ENCODE measurements at places on chromosomes 13 and 19.

DNA sequence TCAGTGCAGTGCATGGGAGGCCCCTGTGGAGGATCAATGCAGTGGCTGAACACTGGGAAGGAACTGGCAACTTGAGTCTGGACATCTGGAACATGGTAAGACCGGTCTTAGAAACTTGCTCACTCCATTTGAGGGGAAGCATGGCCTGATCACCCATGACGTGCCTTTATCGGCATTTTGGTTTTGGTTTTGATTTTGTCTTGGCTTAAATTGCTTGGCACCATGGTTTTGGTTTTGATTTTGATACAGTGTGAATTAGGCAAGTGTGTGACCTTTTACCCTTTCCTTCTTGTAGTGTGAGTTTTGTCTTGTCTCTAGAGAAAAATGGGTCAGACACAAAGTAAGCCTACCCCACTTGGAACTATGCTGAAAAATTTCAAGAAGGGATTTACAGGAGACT is 77.3 kb downstream of the ZNF486 start:
- no peak for DNase-seq

GRCh38 chr19:10660346-10660745 is 6.2 kb downstream of the ILF3 start:
- DNase-seq, result no peak

DNA sequence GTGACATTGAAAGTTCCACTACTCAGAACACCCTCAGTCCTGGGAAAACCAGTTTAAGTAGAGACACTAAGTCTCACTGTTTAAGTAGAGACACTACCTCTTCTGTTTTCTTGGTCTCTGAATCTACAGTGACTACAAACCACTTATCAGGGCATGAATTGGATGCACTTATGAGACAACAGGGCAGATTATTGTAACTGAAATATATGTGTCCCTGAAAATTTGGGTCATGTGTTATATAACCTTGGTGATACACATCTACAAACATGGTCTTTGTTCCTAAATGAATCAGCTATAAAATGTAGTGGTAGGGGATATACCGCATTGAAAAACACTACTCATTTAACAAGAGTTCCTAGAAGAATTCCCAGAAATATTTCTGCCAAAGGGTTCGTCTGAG is 55.7 kb downstream of the SERP2 start:
- no peak for DNase-seq

DNA sequence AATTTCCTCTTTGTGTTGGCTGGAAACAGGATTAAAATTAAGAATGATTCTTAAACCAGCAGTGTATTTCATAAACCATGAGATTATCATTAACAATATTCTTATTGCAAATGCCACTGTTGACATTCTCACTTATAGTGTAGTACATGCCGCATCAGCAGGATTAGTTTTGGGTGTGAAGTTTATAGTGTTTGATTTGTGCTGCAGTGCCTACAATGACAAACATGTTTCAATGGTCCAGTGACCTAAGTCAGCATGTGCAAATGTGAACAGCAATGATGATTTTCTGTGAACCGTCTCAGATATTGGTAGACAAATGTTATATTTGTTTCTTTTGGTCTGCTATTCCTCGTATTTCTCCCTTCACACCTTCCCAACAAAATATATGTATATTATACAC is 49.8 kb upstream of the TDRD3 start:
- DNase-seq, result no peak

DNA sequence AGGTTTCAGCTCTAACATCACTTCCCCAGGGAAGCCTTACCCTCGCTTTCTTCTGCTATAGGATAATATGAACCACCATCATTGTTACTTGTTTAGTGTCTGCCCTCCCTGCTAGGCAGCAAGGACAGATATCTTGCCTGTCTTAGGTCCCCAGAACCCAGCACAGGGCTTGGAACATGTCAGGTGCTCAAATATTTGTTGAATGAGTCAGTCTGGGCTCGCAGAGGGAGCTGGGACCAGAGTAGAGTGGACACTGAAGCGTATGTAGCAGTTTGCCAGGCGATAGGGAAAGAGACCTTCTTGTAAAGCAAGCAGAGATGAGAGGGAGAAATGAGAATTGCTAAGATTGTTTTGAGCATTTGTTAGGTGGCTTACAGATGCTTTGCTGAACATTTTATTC is 11.7 kb downstream of the BCKDHA start:
- peak; percentile 44 for DNase-seq

DNA sequence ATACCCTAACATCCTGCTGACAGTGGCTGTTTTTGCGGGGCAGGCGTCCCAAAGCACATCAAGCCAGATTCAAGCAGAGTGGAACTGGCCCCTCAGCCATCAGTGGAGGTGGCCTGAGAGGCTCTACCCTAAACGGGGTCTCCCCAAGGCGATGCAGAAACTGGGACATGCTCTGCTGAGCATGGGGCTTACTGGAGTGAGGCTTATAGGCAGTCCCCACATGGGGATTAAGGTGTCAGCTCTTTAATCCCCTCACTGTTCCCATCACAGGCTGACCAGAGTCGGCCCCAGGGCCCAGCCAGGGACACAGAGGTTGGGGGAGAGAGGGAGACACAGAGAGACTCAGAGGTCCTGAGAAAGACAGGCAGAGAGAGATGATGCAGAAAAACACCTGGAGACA is 17.0 kb downstream of the CYP2F1 start:
- no peak for DNase-seq

DNA sequence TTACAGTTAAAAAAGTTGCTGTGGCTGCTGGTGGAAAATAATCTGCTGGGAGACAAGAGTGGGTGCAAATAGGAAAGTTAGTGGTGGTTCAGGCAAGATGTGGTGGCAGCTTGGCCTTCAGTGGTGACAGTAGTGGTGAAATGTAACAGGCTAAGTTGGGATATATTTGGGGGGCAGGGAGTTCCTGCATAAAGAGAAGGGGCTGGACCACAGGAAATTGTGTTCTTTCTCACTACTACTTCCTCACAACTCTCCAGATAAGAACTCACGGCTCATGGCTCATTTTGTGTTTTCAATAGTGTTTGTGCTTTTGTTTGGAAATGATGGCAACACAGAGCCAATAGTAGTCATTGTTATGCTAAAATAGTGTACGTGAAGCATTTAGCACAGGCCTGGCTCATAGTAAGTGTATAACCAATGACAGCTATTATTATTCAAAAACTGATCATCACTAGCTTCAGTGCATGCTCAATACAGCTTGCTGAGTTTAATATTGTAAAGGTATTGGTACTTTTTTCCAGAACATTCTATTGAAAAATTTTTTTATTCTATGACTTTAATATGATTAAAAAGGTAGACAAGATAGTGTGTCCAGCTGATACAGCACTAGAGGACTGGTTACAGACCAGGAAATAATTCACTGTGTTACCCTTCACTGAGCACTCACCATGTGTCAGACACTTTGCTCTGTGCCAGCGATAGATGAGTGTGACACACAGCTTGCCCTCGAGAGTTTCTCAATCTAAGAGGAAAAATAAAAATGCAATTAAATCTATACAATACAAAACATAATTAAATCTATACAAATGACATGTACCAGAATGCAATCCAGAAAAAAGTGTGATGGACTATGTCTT is 209.8 kb downstream of the POU4F1 start:
- DNase-seq, result no peak

GRCh38 chr19:48946463-48947257 is 8.0 kb upstream of the BAX start:
- no peak for DNase-seq

GRCh38 chr19:38658462-38659306 is 11.2 kb downstream of the ACTN4 start:
- peak; percentile 79 for DNase-seq
